ENCODE measurements at places on chromosomes 1 and 21.
A peak's percentile ranks its signal among the peaks of the same experiment; 100 is the strongest.

DNA sequence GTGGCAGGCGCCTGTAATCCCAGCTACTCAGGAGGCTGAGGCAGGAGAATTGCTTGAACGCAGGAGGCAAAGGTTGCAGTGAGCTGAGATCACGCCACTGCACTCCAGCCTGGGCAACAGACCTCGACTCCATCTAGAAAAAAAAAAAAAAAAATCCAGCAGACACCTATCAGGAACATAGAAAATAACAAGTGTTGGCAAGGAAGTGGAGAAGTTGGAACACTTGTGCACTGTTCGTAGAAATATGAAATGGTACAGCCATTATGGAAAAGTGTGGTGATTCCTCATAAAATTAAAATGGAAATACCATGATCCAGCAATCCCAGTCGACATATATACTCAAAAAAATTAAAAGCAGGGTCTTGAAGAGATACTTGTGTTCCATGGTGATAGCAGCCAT lies 12.0 kb upstream of the C1orf162 start:
- no peak for DNase-seq

DNA sequence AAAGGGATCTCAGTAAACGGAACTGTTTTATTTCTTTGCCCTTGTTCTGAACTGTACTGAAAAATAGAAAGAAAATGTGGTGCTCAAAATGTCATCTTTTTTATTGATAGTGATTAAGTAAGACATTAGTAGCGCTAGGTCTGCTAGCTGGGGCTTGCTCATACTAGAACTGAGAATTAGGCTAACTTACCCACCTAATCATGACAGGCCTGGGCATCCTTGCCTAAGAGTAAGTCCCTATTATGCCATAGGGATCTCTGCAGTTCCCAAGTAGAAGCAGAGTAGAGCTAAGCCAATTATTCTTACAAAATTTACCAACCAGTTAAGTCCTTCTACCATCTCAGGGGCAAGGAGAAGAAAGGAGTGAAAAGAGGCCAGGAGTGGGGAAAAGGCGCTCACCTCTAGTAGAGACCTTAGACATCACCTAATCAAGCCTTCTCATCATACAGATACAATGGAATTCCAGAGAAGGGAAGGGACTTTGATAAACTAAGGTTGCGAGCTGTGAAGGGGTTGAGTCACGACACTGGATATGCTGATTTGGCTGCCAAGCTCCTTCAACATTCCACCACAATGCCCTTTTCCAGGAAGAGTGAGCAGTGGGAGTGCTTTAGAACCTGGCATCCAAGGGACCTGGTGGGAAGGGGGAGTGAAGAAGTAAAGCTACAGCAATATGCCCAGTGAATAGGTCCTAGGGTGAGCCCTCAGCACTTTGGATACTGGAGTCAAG lies 27.7 kb upstream of the RPTN start:
- DNase-seq: no peak

GRCh38 chr1:35783055-35783583 lies 13.3 kb upstream of the CLSPN start:
- no peak for DNase-seq

DNA sequence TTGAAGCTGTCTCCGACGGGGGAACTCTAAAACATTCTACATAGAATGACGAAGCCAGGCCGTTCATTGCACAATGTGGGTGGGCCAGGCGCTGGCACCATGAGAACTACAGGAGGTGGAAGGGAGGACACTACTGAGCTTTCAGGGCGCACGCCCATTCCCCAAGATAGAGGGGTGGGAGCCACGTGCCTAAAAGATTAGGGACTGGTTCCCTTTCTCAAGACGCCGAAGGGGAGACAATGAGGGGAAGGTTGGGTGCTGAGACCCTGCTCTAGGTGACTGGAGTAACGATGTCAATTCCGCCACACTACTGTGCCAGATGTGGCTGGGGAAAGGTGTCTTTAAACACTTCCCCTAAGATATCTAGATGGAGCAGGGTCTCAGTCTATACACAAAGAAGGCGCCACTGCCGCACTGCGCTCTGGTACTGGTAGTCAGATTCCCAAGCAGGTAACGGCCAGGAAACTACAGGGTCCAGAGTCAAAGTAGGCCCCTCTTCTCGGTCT lies 782 bp downstream of the CSDE1 start:
- DNase-seq: peak; percentile 29

DNA sequence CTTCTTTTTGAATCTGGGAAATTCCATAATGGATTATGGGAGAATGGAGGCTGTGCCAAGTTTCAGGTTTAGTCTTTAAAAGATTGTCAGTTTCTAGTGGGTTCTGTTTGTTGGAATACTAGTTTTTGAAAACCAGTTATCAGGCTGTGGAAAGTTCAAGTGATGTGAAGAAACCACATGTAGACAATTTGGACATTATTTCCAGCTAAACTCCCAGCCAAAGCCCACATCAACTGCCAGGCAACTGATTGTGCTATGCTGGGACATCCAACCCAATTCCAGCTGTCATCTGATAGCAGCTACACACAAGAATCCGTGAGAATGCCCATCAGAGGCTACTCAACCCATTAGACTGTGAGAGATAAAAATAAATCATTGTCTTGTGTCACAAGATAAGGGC lies 546.1 kb upstream of the ADAMTS5 start:
- no peak for DNase-seq

DNA sequence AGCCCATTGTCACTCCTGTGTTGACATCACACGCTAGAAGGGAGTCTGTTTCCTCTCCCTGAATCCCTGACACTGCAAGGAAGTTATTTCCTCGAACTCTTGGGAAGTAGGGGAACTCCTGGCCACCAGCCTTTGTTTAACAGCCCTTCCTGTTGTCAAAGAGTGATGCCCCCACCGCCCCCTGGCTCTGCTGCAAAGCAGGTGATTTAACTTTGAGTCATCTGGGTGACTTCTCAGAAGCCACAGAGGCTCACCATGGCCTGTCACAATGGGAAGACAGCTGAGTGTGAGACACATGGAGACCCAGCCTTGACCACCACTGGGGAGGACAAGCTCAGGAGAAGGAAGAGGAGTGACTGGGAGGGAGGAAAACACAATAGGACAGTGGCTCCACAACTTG lies 182.8 kb downstream of the PSMG1 start:
- DNase-seq: peak; percentile 20

Data from stimulated activated CD4-positive, alpha-beta T cell treated with anti-CD3 and anti-CD28 coated beads, Interleukin-15, amount 100 ng/mL, for 24 hours (primary cell).